ENCODE measurements at places on chromosomes 13 and 19.

GRCh38 chr13:37656247-37656940 lies 57.8 kb upstream of the POSTN start:
- DNase-seq = no peak

- peak; percentile 33 for DNase-seq
These were observed at the start of gene DENND1C for GRCh38 chr19:6481541-6482342. Gene DENND1C (minus strand): TSS chr19:6481787. CDS start chr19:6481695, 92 bp downstream.

DNA sequence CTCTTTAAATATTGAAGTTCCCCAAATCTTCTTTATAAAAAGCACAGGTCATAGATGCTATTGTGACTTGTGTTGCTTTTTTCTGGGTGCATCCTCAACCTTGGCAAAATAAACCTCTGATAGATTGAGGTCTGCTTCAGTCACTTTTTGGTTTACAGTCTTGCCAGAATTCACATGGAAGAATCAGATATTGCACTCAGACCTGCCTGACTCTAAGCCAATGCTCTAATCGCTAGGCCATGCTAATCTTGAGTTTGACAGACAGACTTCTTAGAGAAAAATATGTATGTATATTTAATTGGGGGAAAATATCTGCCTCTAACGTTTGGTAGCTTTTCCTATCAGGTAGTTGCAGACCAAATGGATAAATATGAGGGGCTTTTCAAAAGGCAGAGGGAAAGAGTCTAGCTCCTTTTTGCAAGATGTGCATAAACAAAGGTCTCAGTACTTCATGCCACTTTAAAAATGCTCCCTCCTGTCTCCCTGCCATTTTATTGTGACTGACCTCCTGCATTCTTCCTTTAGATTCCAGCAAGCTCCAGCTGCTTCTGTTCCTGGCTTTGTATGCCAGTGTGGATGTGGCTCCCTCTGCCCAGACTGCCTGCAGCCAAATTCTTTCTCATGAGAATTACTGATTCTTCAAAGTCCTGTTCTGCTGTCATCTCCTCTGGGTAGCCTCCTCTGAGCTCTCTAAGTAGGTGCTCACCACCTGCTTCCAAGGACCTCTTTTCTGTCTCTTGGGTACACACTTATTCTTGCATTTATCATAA lies 42.4 kb upstream of the RFC3 start:
- no peak for DNase-seq

DNA sequence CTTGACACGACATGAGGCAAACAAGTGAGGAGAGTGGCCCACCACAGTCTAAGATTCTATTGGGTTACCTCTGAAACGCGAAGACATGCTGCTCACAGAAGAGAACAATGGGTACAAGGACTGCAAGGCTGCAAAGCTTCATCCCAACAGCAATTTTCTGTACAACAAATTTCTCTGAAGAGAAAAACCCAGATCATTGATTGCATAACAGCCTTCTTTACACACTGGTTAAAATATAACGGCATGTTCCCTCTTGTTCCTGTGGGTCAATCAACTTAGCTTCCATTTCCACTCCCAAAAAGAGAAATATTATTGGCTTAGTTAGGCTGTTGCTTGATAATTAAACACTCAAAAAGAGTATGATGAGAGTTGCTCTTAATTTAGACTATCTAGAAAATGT lies at the start of gene CPB2:
CPB2 (minus strand) TSS at position 166 of the 400 bp plus-strand sequence; CDS start at position 142, 24 bp downstream.
- no peak for DNase-seq

DNA sequence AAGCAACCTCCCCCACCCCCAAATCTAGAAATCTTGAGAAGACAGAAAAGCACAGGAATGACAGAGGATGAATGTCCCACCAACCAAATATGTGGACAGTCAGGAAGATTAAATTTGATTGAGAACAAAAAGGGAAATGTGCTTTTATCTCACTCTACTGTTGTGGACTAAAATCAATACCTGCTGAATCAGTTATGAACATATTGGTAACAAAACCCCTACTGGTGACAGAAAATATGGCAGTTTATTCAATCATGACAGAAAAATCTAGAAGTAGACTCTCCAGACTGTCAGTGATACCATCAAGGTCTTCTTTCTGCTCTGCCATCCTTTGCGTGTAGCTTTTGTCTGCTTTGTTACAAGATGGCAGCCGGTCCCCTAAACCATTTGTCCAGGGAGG lies 35.2 kb downstream of the FAM216B start:
- DNase-seq = peak; percentile 17

- DNase-seq = no peak
These were observed 826 bp upstream of the GPC5 start for GRCh38 chr13:91397595-91397994.

GRCh38 chr13:104442536-104442935 lies 1376.3 kb upstream of the SLC10A2 start:
- DNase-seq = no peak
